Cerebellar nuclear complex (tissue), 1 donor: ENCODE measurements at places on chromosomes 2 and 18.

DNA sequence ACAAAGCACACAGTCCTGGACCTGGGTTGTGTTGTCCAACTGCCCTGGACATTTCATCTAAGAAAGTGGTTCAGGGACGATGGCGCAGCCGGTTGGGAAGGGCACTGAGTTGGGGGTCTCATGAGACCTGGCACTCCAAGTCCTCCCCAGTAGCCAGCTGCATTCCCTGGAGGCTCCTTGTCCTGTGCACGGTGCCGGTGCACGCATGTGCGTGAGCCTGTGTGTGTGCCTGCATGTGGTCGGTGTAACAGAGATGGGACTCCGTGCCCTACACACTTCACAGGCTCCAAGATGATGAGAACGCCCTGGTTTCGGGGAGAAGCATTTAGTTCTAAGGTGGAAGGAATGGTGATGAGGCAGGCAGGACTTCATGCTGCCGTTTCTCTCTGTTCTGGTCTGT, 124.9 kb upstream of the PXDN start:
- DNase-seq: no peak

DNA sequence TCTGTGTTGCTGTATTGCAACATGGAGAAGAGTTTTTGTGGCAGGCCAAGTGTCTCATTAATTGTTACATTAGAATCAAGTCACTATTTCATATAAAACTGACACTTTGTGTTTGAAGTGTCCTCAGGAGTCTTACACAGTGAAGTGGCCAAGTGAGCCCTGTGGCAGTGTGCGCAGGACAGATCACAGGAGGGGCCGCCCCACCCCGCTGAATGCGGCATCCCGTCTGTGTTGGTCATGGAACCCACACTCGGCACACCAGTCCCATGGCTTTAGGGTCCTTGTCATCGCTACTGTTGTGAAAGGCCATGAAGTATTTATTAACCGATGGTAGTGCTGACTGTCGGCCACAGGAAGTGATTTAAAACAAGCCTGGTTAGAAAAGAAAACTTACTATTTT, 144.7 kb upstream of the NFATC1 start:
- DNase-seq: no peak

GRCh38 chr2:120059483-120059882, 46.6 kb downstream of the EPB41L5 start:
- DNase-seq: no peak

DNA sequence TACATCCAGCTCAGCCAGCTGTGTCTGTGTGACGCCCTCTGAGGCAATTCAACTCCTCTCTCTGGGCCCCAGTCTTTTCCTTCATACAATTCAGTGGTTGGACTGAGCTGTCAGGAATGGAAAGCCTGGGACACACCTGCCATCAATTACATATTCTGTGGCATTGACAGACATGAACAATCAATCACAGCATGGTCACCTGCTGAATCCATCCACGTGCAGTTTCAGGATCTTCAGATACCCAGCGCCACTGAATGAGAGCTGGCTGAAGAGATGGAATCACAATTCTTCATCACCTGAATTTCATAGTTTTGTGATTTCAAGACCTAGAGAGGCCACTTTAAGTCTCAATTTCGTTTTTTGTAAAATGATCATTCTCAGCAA, 5.1 kb downstream of the ADRA2B start:
- no peak for DNase-seq

DNA sequence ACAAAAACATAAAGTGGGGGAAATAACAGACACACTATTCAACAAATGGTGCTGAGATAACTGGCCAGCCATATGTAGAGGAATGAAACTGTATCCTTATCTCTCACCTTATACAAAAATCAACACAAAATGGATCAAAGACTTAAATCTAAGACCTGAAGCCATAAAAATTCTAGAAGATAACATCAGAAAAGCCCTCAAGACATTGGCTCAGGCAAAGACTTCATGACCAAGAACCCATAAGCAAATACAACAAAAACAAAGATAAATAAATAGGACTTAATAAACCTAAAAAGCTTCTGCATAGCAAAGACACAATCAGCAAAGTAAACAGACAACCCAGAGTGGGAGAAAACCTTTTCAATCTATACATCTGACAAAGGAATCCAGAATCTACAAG, 278.9 kb downstream of the PIK3C3 start:
- DNase-seq: no peak

DNA sequence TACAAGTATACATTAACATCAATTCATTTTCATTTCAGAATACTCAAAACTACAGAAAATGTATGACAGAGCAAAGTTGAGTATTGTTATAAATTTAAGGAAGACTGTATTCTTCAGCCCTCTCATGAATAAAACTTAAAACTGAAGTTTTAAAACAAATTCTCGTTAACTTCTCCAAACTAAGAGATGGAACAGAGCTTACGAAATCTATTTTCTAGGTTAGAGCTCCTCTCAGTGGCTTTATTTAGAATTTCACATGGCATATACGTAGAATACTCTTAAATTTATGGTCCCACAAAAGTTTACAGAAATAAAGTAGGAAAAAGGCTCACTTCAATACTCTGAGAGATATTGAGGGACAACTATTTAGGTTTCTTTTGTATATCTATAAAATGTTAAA, 612.1 kb downstream of the KCNJ3 start:
- no peak for DNase-seq

DNA sequence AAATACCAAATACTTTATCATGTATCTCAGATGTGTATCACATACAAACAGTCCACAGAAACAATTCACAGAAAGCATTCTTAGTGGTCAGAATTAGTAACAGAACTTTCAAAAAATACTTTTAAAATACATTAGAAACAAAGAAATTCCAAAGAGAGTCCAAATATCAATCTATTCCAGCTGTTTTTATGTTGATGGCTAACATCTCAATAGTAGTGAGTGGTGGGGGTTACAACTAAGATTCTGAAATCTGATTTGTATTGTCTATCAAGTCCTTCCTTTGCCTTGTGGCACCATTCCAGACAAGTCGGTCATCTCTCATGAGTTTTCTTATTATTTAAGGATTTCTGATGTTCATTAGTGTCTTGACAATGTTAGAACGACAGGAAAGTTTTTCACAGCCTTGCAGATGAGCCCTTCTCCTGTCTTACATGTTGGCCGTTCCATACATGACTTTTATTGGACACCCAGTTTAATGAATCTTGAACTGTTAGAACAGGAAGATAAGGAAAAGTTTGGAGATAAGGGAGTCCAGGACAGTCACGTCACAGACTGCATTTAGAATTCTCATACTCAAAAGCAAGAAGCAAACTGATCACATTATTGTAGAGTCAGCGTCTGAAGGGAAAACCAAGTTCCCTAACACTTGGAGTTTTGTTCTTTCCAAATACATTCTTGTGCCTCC, 410.3 kb downstream of the PID1 start:
- DNase-seq: no peak

DNA sequence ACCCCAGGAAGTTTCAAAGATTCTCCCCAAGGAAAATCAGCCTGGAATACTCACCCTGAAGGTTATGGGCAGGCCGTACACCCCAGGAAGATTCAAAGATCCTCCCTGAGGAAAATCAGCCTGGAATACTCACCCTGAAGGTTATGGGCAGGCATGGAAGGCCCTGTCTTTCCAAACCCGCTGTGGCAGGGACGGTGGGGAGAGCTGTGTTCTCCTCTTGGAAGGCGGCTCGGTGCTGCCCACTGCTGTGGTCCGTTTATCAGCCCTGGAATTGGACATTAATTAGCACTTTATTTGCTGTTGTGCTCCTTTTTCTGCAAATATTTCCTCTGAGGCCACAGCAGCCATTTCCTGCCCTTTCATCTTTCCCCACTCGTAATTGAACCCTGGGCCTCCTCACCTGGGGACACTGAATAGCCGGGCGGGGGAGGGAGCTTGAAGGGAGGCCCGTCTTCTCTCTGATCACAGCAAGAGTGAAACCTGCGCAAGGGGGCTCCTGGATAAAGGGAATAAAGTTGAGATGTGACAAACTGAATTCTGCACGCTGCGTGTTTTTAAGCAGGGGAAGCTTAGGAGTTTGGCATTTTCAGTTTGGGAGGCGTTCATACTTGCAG, 308.7 kb upstream of the SALL3 start:
- no peak for DNase-seq

- DNase-seq: no peak
These were observed 37.3 kb downstream of the CAPN13 start for GRCh38 chr2:30769891-30770462.

GRCh38 chr2:54083021-54083420, 32.4 kb upstream of the ACYP2 start:
- no peak for DNase-seq

DNA sequence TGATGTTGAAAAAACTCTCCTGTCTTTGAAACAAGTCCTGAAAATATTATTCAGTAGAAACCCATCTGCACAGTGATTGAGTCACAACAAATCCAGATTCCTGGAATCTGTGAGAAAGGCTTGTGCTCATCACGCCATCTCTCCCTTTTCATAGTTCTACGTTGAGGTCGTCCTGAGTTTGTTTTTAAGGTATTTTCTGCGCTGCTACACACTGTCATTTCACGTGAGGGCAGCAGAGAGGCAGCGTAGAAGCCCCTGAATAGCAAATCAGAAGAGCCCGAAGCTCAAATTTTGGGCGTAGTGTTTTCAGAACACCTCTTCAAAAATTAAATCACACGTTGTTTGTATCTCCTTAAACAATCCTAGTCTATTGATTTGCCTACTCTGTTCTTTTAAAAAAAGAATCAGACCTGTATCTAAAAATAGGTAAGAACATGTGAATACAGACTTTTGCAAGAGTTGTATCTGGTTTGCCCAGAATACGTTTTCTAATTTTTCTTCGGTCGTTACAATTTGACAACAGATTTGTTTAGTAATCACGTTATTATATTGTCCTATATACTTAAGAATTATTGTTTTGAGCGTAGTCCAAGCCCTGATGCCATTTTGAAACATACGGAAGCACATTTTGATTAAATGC, 61.6 kb upstream of the SLC38A11 start:
- DNase-seq: no peak
